Temporal lobe (tissue), 4 donors: ENCODE measurements at places on chromosomes 7 and 10. TPM values are rescaled to one million over a fixed set of nuclear protein-coding genes. Genes with fewer than 3 reads are reported as not detected.

LZTS2 gene
- 10.6 TPM for total RNA-seq

CHPF2 gene
- total RNA-seq: 11.3 TPM

FAM25A gene
- not detected for total RNA-seq

CYP2W1 gene
- not detected for total RNA-seq

COL13A1 gene
- 2.7 TPM for total RNA-seq

CYP26C1 gene
- total RNA-seq: 0.25 TPM

HOXA6 gene
- not detected for total RNA-seq

FAM171A1 gene
- total RNA-seq: 30.7 TPM

PNLIPRP1 gene
- total RNA-seq: not detected

SLC26A3 gene
- not detected for total RNA-seq

AZGP1 gene
- total RNA-seq: not detected

PAX4 gene
- not detected for total RNA-seq

CTAGE8 gene
- 0.25 TPM for total RNA-seq

NEUROD6 gene
- total RNA-seq: 325 TPM

CH25H gene
- total RNA-seq: 0.25 TPM
